ENCODE measurements at places on chromosomes 1 and 21.

DNA sequence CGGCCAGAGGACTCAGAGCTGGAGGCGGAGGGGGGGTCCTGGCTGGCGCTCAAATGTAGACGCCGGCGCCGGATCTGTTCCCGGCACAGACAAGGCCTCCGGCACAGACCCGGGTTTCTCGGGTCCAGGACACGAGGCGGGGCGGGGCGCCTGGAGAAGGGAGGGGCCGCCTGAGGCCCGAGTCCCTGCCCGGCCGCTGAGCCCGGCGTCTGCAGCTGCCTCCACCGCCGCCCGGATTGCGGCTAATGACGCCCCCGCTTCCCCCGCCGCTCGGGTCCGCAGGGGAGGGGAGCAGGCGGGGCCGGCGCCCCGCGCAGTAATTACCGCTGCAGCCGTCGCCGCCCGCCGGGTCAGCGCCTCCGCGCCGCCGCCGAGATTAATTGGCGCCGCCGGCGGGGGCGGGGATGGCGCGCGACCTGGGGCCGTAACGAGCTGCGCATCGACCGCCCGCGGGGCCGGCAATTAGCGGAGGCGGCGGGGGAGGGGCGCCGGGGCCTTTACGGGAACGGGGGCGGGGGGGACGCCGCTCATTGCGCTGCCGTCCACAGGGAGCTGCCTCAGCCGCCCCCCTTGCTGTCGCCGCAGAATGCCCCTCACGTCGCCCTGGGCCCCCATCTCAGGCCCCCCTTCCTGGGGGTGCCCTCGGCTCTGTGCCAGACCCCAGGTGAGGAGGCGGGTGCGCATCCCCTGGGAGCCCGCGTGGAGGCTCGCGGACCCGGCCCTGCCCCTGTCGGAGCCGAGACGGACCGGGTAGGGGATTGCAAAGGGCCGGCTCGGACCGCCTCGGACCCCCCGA lies 17.3 kb downstream of the NOC2L start:
- peak; percentile 71 for DNase-seq

GRCh38 chr1:239657291-239657690 lies 270.9 kb downstream of the CHRM3 start:
- DNase-seq = no peak

- peak; percentile 35 for DNase-seq
Measured at GRCh38 chr1:94092210-94092613, 28.7 kb downstream of the ABCA4 start.

GRCh38 chr1:244236101-244236500 lies 185.0 kb downstream of the ZBTB18 start:
- DNase-seq = no peak

- no peak for DNase-seq
Measured at GRCh38 chr1:239717097-239717917, 330.9 kb downstream of the CHRM3 start.

DNA sequence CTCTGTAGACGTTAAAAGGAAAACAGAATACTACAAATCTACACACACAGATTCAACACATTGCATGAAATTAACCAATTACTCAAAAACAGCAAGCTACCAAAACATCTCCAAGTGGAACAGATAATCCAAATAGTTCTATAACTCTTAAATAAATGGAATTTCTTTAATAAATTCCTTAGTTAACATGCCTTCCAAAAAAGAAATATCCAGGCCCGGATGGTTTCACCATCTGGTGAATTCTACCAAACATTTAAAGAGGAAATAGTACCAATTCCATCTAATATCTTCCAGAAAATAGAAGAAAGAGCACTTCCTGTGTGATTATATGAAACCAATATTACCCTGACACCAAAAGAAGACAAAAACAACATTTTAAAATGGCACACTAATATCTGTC lies 52.8 kb upstream of the COL6A2 start:
- no peak for DNase-seq

DNA sequence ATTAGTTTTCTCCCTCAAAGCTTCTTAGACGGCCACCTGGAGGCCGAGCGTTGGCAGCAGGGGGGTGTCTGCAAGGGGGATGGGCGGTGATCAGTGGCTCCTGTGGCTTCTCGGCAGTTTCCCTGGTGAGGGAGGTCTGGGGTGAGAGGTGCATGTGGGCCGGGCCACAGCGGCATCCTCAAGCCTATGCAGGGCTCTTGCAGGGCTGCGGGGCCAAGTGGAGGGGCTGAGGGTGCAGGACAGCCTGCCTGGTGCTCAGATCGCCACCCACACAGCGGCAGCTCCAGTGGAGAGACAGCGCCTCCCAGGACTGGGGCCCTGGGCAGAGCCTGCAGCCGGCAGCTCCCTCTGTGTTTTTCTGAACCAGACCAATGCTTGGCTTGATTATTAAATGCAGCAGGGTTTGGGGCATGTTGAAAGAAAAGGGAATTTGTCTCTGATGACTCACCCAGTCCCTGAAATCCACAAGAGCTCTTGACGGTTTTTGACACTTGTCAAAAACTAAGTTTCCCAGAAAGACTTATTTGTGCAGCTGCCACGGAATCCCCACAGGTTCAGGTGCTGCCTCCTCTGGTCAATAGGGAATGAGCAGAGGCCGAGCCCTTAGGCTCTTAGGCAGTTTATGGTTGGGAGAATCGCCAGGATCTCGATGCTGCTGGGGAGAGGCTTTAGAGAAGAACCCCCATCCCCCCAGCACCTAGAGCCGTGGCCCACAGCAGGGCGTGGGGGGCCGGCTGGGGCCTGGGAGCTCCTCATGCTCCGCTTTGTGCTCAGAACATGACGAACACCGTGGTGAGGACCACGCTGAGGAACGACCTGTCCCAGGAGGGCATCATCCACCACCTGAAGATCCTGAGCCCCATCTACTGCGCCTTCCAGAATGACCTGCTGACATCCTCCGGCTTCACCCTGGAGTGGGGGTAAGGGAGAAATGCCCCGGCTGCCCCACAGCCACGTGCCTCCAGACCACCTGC lies 54.7 kb downstream of the UMODL1 start:
- DNase-seq = peak; percentile 35

DNA sequence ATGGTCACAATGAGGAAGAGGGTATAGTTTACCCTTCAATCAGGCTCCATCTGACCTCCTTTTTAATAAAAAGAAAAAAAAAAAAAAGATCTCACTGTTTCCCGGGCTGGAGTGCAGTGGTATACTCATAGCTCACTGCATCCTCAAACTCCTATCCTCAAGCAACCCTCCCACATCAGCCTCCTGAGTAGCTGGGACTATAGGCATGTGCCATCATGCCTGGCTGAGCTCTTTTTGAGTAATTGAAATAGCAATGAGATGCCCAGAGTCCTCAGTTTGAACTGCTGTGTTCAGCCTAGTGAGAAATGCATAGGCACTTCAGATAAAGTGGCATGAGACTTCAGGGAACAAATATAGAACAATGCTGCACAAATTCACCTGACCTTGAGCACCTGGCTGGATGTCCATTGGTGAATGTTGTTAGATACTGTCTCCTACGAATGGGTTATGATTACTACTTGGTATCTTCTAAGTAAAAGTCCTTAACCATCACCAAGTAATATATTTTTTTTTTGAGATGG lies 67.6 kb downstream of the NR5A2 start:
- DNase-seq = no peak

DNA sequence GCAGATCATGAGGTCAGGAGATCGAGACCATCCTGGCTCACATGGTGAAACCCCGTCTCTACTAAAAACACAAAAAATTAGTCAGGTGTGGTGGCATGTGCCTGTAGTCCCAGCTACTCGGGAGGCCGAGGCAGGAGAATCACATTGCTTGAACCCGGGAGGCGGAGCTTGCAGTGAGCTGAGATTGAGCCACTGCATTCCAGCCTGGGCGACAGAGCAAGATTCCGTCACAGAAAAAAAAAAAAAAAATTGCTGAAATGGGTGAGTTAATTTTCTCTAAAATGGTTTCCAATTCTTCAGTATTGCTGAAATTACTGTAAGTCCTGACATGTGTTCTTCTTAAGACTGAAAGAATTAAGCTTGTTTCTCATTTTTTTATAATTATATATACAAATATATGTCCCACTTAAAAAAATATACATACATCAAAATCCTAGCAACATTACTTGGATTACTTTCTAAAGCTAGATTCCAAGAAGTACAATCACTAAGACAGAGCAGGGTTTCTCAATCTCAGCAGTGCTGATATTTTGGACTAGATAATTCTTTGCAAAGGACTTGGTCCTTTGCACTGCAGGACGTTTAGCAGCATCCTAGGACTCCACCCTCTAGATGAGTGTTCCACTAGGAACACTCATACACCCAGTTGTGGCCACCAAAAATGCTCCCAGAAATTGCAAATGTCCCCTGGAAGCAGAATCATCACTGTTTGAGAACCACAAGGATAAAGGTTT lies 24.8 kb downstream of the ZNHIT6 start:
- DNase-seq = no peak

DNA sequence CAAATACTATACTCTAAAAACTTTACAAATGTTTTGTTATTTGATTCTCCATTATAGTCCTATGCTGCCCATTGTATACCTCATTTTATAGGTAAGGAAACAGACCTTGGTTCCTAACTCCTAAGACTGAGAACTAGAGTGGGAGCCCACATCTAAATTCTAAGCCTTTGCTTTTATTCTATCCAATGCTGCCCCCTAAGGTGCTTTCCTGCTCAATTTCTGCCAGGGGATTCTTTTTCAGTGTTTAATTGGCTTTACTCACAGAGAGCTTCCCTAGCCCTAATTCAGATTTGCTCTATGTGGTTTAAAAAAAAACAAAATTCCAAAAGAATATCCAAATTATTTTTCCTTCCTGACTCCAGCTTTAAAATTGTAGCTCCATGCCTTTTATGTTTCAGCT lies 64.5 kb downstream of the KIF14 start:
- no peak for DNase-seq

- no peak for DNase-seq
Measured at GRCh38 chr1:3692598-3692997, 40.3 kb downstream of the TP73 start.

- peak; percentile 45 for DNase-seq
Measured at GRCh38 chr1:7752512-7753417, 18.3 kb upstream of the VAMP3 start.

DNA sequence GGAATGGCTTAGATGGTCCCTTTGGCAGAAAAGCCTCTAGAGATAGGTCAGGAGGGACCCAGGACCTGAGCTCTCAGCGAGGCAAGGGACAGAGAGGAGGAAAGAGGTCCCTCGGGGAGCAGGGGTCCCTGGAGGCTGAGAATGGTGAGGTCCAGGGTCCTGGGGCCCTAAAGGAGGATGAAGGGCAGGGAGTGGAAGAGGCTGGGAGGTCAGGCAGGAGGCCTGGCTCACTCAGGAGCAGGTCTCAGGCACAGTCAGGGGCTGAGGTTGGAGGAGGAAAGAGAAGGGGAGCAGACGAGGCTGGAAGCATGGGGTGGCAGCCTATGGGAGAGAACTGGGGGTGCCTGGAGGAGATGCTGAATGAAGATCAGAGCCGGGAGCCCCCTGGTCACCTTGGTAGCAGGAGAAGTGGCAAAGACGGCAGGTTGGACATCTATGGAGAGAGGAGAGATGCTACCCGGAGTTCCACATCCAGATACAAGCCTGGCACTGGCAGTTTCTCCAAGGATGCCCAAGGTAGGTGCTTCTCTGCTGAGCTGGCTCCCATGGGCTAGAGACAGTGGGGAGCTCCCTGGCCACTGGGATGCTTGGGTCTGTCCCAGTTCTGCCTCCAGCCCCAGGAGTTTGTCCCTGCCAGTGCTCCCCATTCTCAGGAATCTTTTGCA lies 22.6 kb downstream of the IGFN1 start:
- DNase-seq = no peak

DNA sequence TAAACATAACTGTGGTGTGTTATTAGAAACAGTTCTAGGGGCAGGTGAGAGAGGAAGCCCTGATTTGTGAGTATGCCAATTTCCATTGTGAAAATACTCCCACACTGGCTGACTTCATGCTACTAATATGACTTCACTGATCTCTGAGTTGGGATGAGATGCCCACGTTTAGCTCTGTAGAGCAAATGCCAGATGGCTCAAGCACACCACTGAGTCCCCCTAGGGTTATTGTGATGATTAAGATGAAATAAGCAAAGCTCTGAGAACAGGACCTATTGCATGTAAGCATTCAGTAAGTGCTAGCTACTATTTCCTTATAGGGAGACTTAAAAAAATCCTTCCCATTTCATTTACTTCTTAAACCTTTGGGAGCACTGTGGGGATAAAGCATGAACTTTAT lies 117.6 kb downstream of the CENPF start:
- DNase-seq = no peak

DNA sequence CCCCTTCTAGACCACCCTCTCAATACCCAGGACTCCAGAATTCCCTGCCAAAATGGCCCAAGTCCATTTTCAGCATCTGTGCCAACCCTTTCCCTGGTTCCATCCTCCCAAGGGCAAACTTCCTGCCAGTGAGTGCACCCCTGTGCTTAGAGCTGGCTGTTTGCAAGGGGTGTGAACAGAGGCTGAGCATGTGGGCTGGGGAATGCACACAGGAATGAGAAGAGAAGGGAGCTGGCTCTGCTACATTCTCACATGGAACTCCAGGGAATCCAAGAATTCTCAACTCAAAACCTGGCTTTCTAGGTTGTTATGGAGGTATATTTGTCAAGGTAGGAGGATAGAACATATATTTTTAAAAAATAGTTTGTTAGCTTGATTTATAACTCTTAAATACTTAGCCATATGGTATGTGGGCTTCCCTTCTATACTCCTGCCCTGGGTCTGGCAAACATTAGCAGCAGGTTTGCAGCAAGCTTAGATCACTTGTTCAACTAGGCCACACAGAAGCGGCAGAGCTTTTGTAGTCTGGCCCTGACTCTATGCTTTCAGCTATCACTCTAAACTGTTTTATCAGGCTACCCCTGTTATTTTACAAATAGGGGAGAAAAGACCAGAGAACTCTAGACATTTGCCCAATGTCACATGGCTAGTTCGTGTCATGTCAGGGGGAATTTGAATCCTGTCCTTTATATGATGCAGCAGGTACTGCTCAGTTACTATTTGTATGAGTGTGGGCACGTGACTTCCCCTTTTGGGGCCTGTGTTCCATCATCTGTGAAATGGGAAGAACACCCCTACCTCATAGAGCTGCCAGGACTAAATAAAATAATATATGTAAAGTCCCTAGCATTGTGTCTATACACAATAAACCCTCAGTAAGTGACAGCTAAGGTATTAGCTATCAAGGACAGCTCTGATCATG lies 8.1 kb upstream of the STMN1 start:
- DNase-seq = no peak

DNA sequence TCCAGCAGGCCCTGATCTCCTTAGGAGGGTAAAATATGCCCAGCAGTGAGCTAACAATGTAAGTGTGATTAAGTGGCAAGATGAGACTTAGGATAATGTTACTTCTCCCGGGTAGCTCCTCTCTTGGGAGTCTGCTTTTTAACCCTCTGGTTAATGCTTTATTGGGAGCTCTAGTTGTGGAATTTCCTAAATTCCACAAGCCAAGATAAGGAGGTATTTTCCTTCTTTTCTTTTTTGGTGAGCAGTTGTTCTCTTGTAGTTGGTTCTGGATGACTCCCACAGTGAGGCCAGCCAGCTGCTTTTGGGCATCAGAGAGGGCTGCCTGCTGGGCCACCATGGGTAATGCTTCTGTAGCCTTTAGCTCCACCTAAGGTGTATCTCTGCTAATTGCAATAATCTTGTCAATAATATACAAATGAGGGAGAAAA lies 19.3 kb downstream of the C1orf52 start:
- no peak for DNase-seq

Data from fibroblast of skin of left quadriceps (primary cell).